Activated naive CD4-positive, alpha-beta T cell treated with Interleukin-2 at 50 U/mL for 16 hours (primary cell): ENCODE measurements at places on chromosomes 5 and 9.

- no peak for DNase-seq
Measured at GRCh38 chr9:37914154-37914551, 10.2 kb upstream of the SLC25A51 start.

- no peak for DNase-seq
Measured at GRCh38 chr5:122494109-122494508, 182.1 kb downstream of the SNCAIP start.

DNA sequence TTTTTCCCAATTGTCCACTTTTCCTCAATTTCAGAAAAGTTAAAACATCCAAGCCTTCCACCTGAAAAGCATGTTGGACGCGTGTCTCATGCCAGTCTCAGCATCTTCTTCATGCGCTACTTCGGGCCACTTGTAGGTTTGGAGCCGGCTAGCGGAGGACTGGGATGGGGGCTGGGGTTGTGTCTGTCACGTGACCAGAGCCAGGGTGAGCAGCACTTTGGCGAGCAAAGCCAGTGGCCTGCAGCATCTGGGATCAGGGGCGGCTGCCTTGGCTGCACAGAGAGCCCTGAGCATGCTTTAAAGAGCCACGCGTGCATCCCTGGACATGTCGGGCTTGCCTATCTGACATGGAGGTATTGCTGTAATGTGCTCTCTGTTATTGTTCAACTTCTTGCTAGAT is 41.2 kb downstream of the SLC6A3 start:
- no peak for DNase-seq

GRCh38 chr5:2047341-2047927 is 164.7 kb upstream of the IRX4 start:
- no peak for DNase-seq

DNA sequence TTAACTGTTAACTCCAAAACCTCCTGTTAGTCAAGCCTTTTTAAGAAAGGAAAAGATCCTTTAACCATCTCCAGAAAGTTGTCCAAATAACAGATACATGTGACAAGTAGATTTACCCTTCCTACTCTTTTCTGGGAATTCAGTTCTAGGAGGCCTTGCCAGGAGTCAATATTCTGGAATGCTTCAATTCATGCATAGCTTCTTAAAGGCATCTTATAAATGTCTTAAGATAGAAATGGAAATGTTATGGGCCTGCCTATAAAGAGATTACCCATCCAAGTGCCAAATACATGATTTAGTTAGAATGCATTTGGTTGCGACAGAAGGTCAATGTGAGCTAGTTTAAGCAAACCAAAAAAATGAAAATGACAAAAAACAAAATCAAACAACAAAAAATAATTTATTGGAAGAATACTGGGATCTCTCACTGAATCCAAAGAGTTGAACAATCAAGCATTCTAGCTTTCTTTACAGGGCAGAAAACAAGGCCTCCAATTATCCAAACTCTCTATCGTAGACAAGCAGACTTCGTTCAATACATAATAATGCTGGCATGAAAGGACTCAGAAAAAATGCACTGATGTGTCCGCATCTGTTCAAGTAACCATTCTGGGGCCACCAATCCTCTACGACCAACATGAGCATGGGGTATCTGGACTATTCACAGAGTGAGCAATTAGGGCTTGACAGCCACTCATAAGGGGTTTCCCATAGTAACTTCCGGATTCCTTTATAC is 188.6 kb downstream of the CTNND2 start:
- DNase-seq, result no peak

DNA sequence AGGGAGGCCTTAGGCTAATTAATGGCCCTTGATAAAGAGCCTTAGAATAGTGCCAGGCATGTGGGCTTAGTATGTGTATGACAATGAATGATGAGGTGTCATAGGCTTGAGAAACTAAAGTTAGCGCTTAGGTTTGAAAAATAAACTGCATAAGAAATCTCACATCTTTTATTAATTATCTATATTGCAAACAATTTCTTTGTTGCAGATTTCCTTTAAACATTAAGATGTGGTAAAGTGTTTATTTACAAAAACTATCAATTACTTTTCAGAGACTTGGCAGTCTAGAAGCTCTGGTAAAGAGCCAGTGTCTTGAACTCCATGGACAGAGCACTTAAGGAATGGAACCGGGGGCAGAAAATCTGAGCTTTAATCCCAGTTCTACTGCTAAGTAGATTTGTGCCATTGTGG is 23.1 kb downstream of the MAP1B start:
- DNase-seq, result no peak

- DNase-seq, result no peak
Measured at GRCh38 chr9:85118990-85119755, 449.6 kb downstream of the NTRK2 start.

GRCh38 chr5:69498384-69498783 is 5.8 kb downstream of the OCLN start:
- no peak for DNase-seq

- no peak for DNase-seq
Measured at GRCh38 chr5:106135473-106135872, 1535.3 kb downstream of the EFNA5 start.

GRCh38 chr5:114660791-114661190 is 298.9 kb downstream of the KCNN2 start:
- DNase-seq, result no peak

DNA sequence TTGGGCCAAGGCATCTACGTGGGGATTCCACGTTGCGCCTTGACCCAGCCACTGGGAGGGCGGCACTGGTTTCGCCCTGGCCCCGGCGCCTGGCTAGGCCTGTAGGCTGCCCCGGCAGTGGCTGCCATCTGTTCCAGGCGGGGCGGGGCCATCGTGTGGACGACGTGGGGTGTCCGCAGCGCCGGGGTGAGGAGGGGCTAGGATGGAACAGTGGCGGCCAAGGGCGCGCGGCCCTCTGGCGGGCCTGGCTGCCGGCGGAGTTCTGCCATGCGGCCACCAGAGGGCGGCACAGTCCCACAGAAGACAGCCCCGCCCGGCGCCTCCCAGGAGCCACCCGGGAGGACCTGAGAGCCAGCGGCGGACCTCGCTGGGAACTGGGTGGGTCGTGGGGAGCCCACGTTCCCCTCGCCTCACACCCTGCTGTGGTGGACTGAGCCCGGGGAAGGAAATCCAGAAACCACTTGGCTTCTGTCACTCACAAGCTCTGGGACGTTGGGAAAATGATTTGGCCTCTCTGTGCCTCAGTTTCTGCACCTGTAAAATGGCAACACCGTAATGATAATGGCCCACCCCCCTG is 22.6 kb upstream of the RAPGEF1 start:
- DNase-seq, result peak; percentile 79

DNA sequence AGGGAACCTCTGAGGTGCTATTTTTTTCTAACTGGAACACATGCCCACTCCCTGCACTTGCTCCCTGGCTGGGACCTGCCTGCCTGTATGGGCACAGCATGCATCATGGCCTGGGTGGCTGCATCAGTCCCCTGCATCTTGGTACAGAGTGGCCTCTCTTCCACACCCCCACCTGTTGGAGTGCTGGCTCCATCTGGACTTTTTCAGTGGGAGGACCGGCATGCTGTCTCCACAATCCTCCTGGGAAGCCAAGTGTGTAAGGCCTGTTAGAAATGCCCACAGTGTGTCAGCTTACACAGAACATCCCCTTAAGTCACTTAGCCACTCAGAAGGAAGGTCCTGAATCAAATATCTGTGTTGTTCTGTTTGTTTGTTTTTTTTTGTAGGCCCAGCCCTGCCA is 102.9 kb downstream of the MARCHF3 start:
- no peak for DNase-seq

DNA sequence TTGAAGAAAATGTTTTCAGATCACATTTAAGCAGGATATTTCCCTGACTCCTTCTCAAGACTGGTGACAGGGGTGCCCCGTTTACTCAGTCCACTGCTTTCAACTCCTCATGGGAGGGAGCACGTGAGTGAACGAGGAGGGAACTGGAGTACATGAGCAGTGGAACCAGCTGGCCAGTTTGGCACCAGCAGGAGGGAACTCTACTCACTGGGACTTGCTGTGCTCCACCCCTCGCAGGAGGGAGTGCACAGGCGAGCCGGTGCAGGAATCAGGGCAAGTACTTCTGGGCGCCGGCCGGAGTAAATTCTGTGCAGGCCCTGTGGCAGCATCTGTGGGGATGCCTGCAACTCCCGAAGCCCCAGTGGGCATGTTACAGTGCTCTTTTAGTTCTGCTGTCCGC is 1941.1 kb upstream of the C9orf72 start:
- DNase-seq, result no peak

DNA sequence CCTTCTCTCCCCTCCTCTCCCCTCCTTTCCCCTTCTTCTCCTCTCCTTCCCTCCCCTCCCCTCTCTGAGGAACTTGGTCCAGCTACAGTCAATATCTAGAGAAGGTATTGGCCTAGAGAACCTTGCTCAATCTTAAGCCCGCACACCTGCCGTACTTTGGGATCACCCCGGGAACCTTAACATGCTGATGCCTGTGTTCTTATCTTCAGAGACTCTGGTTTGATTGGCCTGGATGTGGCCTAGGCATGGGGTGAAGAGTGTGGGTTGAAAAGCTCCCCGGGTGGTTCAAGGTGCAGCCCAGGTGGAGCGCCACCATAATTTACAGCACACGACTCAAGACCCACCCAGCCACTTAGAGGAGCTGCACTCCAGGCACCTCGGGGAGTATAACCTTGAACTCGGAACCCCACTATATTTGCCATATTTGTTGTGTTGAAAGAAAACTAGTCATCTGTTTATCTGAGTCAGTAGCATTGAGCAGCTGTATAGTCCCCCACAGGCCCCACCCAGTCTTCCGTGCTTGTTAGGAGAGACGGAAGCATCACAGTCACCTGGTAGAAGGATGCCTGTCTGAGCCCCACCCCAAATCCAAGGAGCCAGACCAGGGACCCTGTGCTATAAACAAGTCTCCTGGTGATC is 14.4 kb upstream of the PHF19 start:
- DNase-seq, result peak; percentile 64

DNA sequence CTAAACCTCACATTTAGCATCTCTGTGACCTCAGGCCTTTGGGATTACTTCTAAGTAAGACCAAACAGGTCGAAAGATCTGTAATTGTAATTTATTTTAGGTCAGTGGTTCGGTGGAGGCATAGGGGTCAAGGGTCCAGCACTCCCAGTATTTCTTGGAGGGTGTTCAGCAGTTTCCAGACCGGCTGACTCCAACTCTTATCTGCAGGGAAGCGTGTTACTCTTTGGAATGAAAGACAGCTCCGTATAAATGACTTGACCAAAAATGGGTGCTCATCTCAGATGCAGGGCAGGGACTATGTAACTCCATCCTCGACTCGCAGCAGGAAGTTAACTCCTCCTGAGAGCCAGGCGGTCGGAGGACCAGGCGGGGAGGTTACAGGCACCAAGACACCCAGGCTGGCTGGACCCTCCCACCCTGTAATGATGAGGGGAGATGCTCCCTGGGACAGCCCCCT is 620 bp upstream of the VPS13A start:
- DNase-seq, result no peak

DNA sequence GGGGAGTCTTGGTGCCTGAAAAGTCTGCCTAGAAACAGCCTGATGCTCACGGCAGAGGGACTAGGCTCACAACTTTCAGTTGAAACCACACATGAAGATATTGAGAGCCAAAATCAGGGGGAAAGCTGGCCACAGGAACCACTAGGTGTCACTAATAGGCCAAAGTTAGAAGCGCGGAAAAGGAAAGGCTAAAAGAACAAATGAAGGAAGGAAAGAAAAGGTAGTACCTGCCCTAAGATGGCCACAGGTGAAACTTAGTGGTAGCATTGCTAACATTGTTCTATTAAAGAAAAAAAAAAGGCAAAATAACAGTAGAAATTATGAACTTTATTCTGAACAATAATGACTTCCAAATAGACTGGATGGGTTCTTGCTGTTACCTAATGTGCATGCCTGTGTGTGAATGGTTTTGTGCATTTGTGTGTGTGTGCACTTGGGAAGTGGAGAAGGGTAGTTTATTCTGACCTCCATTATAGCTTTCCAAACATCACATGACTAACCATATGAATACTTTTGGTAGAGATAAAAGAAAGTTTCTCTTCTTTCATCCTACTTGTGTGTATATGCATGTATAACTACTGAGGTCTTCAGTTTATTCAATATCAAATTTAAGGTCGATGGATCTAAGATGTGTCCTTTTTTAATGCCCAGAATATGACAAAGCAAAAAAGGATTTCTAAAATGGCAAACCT is 2.1 kb upstream of the RFESD start:
- DNase-seq, result peak; percentile 45

DNA sequence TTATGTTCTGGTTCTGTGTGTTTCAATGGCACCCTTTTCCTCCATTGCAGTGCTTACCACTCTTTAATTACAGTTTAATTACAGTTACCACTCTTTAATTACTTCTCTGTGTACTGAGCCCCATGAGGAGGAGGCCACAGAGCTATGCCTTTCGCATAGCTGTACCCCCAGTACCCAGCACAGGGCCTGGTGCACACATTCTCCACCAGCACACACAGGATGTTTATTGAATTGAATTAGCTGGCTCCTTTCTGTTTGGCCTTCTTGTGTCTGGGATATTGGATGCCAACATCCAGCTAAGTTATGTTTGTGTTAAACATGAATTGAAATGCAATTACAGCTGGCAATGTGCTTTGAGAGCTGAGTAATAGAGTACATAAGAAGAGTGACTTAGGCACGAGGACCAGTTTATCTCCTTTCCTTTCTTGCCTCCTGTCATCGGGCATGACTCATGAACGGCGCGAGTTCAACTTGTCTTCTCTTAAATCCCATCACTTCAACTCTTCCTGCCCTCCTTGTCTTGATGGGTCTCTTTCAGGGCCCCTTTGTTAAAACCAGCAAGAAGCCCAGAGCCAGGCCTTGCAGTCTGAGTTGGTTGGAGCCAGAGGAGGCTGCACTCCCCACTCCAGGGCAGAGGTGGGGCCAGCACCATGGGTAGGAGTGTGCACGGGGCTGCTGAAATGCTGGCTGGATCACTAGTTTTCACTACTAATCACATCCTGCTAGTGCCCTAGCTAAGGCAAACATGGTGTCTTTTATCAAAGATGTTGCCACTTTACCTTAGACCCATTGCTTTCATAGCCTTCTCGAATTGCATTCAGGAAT is 37.4 kb downstream of the MVB12B start:
- no peak for DNase-seq

GRCh38 chr5:112965733-112966306 is 10.8 kb upstream of the DCP2 start:
- peak; percentile 15 for DNase-seq

- no peak for DNase-seq
Measured at GRCh38 chr5:162174358-162174974, 106.9 kb downstream of the GABRG2 start.
